ENCODE measurements at places on chromosomes 6 and 20.
A peak's percentile ranks its signal among the peaks of the same experiment; 100 is the strongest.

DNA sequence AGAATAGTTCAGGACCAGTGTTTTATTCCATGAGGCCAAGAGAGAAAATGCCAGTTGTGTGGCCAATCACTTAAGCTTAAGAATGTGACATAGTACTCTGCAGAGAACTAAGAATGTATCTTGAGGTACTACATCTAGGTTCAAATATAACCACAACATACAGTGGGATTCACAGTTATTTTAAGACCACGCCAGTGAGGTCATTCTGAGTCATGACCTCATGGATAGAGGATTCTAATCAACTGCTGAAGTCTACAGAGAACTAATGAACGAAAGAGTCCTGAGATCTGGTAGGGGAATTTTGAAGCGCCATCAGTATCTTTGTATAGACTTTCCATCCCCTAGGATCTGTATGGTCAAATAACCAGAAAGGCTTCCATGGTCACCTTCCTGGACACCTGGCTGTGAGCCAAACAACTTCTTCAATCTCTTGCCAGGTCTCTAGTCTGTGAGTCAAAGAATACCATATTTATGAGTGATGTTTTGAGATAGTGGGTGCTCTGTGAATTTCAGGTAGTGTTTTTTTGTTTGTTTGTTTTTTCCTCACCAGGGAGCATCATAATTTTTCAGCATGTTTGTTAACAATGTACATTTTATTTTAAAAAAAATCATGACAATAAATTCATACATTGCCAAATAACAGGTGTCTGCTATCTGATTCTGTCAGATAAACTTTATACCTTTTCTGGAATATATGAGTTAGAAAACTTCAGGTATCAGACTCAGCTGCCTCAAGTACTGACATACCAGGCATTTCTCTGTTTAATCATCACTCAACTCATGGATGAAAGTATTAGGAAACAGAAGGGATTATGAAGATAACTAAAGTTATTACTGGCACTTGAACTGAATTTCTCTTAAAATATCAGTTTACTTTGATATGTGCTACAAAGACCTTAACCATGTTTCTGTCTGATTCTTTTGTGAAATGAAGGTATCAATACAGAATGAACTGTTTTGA, 217.9 kb downstream of the PLCB4 start:
- DNase-seq: no peak

DNA sequence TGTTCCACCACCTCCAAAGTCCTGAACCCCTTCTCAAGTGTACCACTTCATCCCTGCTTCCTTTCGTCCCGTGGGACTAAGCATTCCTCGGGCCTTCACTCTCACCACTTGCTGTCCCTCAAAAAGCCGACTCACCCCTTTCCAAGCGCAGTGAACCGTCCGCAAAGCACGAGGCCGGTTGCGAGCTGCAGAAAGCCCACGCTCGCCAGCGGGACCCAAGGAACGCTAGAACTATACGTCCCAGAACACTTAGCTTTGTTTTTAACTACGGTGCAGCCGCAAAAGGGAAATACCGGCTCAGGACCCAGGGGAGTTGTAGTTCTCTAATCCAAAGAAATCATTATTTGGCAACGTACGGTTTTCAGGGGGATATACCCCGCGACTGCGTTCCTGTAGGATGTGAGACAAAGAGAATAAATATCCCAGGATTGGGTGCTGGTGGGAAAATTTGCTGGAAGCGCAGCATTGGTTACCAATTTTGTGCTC, 416 bp upstream of the POLR1H start:
- DNase-seq: peak; percentile 10

GRCh38 chr6:41280381-41281057, 6.0 kb downstream of the TREM1 start:
- DNase-seq: no peak

DNA sequence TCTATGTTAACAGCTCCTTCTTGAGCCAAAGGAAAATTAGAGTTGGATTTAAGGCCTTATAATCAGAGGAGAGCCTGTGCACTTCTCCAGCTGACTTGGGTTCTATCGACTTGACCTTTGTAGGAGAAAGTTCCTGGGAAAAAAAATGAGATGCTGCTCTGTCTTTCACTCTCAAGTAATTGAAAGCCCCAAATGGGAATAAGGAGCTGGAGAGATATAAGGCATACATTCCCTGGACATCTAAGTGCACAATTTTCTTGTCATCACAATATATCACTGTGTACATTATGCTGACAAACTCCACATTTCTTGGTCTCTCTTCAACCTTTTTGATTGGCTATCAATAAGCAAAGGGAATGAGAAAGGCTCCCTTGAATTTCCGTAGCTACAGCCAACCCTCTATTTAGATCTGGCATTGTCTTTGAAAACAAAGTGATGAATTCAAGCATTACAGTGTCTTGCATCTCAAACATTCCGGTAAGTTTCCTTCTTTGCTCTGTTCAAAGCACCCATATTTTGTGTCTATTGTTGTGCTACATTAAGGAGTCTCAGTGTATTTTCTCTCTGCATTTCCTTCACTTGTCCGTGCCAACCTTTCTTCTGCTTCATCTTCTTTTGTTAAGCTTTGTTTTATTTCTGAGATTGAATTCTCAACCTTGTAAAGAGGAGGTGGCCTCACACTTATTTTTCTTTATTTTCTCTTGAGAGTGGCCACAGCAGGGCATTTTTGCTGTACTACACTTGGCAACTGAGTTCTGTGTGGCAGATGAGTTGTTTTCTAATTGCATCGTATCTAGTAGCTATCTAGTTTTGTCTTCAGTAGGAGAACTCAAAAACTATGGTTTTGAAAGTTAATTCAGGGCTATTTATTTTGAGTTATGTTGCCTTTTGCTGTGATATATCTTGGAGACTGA, 450.3 kb upstream of the MAN1A1 start:
- no peak for DNase-seq

GRCh38 chr6:42555477-42556457, 8.1 kb upstream of the UBR2 start:
- DNase-seq: no peak

DNA sequence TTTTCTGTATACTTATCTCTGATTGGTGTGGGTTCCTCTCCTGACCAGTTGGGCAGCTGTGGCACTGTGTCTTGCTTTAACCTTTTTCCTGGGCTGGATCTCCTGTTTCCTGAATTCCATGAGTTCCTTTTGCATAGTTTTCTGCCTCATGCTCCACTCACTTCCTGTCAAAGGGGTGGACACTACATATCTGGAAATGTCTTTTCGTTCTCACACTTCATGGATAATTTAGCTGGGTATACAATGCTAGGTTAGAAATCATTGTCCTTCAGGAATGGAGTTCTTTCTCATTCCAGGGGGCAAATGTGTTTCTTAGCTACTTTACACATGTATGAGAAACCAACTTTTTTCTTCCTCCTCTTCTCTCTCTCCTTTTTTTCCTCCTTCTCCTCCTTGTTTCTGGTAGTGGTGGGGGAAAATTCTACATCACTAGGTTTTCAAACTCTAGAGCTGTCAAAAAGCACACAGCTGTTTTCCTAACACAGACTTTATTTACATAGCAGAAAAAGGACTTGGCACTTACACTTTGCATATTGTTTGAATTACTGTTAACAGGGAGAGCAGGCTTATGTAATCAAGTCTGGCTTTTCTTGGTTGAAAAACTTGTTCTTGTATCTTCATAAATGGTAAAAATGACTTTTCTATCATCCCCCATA, 9.0 kb upstream of the DDX27 start:
- DNase-seq: no peak

DNA sequence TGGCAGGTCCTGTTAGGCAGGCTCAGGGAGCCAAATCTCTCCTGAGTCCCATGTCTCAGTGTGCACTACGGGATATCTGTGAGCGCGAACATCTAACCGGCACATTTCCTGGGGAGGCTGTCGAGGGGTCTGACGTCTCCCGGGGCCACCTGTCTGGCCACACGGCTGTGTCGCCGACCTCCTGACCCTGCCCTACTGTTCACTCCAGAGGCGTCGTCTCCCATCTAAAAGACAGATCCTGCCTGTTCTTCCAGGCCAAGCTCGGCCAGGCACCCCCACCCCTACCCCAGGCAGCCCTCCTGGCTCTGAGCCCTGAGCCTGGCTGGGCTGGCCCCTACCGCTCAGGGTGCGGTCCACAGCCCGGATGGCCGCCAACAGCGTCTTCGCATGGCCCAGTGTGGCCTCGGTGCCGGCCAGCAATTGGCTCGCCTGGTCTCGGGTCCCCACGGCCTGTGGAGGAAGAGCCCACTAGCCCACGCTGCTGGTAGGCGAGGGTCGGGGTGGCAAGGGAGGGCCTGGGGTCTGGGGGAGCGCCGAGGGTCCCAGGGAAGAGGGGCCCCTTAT, 16.6 kb downstream of the ADRM1 start:
- no peak for DNase-seq

- DNase-seq: no peak
Measured at GRCh38 chr6:26196846-26197635, 109.8 kb downstream of the HFE start.

DNA sequence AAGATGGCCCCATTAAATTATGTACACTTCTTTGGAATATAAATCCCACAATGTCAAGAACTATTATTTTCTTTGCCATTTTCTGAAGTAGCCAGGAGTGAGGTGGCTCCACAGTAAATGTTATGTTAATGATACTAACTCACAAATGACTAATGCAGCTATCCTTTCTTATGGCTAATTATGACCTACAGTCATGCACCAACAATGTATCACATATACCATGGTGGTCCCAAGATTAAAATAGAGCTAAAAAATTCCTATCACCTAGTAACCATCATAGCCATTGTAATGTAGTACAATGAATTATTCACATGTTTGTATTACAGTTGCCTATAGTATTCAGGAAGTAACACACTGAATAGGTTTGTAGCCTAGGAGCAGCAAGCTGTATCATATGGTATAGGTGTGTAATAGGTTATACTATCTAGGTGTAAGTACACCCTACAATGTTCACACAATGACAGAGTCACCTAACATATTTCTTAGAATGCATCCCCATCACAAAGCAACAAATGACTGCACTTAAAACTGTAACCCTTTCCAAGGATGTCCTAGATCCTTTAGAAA, 15.3 kb downstream of the ECHDC1 start:
- no peak for DNase-seq

GRCh38 chr6:37481711-37482605, 17.7 kb downstream of the CCDC167 start:
- no peak for DNase-seq

DNA sequence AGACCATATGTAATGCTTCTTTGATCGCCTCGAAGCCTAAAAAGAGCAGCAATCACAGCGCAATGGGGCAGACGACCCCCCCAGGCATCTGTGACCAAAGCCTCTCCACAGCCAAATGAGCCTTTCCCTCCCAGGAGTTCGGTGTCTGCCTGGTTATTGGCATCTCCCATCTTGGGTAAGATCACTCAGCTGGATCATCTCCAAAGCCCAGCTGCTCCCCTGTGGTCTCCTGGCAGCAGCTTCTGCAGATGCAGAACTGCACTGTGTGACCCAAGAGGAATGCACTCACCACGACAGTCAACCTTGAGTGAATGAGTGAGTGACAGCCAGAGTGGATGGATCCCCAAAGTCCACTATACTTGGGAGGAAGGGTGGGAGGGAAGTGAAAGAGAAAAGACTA, 44.8 kb upstream of the IYD start:
- no peak for DNase-seq

GRCh38 chr6:163332575-163332974, 81.9 kb upstream of the QKI start:
- no peak for DNase-seq

DNA sequence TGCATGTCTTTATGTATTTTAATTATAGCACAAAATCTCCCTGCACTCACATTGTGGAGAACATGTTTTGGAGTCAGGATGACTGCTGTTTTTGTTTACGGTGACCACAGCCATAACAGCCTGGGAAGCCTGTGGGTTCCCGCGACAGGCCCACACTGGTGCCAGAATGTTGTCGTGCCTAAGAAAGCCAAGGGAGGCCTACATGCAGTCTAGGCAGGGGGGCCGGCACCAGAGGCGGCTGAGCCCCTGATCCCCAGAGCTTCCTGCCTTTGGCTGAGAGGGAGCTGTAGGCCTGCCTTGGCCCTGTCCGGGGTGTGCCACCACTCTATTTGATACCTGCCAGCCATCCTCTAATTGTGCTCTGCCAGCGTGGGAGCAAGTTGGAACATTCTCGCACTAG, 46.7 kb downstream of the TBC1D7 start:
- no peak for DNase-seq

DNA sequence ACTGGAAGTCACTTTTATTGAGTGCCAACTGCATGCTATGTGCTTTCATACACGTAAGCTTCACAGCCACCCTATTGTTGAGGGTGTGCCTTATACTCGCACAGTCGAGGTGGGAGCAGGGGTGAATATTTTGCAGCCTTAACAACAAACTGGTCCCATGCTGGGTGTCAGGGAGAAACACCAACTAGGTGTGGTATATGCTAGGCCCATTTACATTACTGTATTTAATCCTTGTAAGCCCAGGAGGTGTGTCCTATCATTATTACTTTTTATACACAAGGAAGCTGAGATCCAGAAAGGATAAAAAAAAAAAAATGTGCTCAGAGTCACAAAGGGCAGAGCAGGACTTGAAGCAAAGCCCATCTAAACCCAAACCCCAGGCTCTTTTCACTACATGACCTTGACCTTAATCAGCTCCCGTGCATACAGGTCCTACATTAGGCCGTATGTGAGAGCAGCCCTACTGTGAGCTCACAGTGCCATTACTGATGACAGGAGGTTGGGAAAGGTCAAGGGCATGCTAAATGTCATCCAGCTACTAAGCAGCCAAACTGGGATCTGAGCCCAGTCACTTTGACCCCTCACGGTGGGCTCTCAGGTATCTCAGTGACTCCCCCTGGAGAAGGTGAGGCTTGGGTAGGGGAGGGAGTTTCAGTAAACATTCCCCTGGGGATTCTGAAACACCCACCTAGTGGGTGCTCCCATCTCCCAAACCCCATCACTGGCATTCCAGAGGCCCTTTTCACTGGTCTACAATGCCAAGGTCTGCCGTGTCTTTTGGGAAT, 61.7 kb downstream of the BFSP1 start:
- no peak for DNase-seq

DNA sequence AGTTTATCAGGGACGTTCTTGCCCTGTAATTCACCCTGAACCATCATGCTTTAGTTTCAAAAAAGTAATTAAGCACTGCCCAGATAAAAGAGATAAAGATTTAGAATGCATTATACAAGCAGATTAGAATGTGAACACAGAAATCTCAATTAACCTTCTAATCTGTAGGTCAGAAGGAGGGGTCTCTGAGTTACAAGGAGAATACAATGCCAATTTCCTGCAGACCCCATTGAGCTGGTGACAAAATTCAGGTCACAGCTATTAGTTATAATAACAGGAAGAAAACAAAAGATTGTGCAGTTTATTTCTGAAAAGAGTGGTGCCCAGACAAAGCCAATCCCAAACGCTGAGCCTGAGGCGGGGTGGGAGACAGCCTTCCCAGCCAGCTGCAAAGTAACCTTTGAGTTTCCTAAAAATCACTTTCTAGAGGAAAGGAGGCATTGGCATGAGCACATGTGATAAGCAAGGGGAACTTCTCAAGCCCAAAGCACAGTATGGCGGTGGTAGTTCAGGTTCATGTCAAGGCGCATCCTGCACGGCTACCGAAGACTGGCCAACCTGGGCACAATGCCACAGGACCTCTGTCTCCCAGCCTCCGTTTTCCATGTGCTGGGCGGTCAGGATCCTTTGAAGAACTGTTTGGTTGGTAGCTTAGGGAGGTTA, 192.5 kb downstream of the TTLL2 start:
- no peak for DNase-seq
